Activated CD4-positive, alpha-beta T cell treated with anti-CD3 and anti-CD28 coated beads for 48 hours (primary cell): ENCODE measurements at places on chromosomes 7 and 10.

GRCh38 chr10:21095073-21095472, 198.0 kb upstream of the NEBL start:
- no peak for DNase-seq

GRCh38 chr7:155992538-155992937, 180.3 kb upstream of the SHH start:
- peak; percentile 35 for DNase-seq

- no peak for DNase-seq
Observed at GRCh38 chr10:113712755-113713639, 33.3 kb downstream of the CASP7 start.

GRCh38 chr7:141511676-141512396, 39.4 kb upstream of the AGK start:
- peak; percentile 4 for DNase-seq

DNA sequence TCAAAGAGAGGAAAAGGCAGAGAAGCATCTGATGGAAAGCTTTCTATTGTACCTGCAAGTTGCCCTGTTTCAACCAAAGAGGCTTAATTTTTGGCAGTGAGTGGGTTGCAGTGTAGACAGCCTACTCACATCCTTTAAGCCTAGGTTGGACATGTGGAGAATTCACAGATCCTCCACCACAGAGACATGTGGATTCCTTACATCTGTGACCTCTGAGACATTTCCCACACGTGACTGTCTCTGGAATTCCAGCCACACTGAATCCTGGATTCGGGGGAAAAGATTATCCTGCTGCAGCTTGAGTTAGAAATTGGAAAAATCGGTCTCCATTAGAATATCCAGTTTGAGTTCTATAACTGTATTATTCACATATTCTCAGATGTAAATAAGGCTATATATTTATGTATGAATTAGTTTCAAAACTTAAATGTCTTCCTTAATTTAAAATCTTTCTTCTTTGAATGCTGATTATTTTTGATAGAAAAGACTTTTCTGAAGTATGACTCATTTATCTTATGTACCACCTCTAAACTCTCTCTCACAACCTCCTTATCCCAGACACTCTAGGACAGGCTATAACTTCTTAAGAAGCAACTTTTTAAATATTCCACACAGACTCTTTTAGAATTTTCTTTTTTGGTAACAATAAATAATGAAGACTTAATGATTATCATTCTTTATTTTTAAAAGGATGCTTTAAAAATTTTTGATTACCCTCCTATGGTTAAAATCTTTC, 123.3 kb downstream of the TWIST1 start:
- DNase-seq, result no peak

DNA sequence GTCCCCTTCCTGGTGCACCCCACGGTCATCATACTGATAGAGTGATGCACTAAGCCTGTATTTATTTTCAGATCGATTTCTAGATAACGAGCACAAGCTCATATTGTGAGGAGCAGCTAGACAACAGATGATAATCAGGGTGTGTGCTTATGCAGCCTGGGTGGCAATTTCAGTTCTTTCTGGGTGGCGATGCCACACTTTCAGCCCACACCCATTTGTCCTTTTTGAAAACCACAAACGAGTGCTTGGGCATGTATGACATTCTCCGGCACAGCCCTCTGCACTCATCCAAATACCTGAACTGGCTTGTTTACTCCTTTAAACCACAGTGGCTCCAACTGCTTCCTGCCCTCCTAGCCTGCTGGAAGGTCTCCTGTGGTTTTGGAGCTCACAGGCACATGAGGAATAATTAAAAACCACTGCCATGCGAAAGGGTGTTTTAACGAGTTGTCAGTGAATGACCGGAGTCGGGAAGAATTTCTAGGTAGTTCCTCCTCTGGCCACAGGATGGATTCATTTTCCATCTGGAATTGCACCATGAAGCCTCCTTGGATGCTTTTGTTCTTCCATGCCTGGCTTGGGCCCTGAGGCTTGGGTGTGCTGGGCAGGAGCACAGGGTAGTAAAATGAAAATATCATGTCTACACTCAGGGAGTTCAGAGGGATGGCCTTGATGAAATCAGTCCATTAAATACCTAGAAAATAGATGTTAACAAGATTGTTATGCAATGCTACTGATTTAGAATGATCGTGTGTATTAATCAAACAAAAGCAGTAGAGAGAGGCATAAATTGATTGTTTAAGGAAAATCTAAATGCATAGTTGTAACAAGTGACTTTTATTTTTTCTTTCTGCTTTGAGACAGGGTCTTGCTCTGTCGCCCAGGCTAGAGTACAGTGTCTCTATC, 52.4 kb upstream of the ITGB1 start:
- DNase-seq, result no peak
